ENCODE measurements at places on chromosomes 12 and 14.
A peak's percentile ranks its signal among the peaks of the same experiment; 100 is the strongest.

DNA sequence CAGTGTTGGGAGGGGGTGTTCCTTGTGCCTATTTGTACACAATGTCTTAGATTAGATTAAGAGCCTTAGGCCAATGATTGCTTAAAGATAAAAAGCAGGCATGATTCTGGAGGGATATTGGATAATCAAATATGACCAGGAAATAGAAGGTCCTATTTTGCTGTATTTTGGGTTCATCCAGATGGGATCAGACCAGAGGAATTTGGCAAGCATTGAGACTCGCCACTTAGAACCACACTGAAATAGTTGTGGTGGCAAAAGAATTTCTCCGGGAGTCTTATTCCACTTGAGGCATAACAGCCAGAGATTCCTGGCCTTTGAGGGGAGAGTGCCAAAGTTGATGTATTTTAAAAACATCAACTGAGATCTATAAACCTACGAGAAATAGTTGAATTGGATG, 327.2 kb downstream of the RAD51B start:
- DNase-seq, result no peak

DNA sequence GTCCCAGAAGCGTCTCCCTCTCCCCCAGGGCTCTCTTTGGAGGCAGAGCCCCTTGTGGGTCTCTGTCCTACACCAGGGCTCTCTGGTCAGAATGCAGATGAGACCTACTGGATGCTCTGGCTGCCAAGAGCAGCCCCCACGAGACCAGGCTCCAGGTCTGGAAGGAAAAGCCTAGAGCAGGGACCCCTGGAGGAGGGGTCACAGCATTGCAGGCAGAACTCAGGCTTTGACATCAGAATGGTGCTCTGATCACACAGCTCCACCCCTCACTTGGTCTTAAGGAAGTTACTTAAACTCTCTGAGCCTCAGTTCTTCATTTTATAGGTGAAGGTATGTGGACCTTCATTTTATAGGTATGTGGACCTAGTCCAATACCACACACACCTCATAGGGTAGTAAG, 83.1 kb downstream of the ARL6IP4 start:
- DNase-seq, result peak; percentile 39

DNA sequence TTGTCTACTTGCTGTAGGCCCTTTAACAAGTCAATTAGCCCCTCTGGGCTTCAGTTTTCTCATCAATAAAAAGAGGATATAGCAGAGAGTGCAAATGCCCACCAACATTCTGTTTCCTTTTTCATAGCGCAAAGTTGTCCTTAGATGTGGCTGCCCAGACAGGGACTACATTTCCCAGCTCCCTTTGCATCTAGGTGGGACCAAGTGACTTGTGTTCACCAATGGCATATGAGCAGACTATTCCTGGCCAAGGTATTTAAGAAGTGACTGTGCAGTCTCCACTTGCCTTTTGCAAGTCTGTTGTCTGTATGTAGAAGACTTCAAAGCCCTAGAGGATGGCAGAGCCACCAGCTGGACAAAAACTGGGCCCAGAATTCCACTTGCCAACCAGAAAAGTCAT, 59.7 kb downstream of the DAO start:
- no peak for DNase-seq

GRCh38 chr12:11885261-11886038, 185.3 kb upstream of the BCL2L14 start:
- no peak for DNase-seq

DNA sequence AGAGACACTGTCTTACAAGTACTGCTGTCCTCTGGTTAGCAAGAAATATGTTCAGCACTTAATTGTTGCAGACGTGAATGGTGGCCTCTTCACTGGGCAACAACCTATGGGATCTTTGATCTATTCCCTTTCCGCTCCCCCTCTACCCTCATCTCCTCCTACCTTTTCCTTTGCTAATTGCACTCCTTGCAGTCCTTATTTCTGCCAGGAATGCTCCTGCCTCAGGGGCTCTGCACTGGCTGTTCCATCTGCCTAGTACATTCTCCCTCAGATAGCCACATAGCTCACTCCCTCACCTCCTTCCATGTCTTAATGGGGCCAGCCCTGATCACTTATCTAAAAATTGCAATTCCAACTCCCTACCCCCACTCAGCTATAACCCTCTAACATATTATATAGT, 4.5 kb upstream of the NFYB start:
- DNase-seq, result no peak

GRCh38 chr12:5187136-5187535, 143.5 kb downstream of the KCNA5 start:
- no peak for DNase-seq

GRCh38 chr14:61146899-61147298, 134.2 kb downstream of the TMEM30B start:
- no peak for DNase-seq

DNA sequence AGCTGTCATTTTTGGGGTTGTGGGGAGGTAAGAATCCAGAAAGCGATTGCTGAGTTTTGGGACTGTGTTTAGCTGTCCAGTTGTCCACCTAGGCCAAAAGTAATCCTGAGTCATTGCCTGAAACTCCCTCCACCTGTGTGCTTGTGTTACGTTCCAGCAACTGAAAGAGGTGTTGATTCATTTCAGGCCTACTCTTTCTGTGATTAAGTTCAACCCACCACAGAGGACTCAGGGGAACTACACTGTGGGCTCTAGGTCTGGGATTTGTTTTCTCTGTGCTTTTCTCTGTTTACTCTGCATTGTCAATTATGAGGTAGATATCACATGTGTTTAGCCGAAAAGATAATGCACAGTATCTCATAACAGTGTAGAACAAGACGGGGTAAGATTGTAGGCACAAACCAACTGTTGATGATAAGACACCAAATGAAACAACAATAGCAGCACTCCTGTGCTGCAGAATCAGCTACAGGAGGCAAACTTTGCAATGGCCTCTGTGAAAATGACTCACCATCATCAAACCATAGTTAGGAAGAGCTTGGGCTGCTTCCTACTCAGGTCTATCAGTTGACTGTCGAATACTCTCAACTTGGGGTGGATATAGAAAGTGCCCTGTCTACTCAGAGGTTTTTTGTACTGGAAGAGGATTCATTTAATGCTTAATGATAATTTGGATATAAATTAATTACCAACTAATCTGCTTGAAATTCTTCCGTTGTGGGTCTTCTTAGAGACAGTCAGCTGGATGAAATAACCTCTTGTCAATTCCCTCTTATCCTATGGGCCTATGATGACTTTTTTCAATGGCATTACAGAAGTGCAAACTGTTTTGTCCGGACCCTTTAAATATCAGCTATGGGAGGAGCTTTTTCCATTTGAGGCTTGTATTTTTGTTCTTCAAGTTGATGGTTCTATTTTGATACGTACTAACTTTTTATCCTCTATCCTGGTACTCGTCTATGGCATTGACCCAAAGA, 385.9 kb downstream of the BMP4 start:
- DNase-seq, result no peak

DNA sequence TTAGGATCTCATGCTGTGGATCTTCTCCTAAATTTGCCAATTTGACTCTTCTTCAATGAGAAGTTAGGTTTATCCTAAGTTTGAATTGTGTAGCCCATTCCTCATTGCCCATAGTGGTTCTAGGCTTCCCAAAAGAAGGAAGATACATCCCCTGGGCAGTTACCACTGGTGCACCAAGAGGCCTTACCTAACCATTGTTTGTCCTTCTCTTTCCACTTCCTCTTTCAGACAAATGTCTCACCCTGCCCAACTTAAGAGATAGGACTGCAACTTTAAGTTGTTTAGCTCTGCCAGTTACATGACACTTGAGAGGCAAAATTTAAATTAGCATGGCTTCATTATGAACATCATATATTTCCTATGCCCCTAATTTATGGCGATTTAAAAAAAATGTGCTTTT, 9.4 kb upstream of the KCNH3 start:
- no peak for DNase-seq

GRCh38 chr12:16352481-16352880, 5.0 kb downstream of the MGST1 start:
- DNase-seq, result no peak

DNA sequence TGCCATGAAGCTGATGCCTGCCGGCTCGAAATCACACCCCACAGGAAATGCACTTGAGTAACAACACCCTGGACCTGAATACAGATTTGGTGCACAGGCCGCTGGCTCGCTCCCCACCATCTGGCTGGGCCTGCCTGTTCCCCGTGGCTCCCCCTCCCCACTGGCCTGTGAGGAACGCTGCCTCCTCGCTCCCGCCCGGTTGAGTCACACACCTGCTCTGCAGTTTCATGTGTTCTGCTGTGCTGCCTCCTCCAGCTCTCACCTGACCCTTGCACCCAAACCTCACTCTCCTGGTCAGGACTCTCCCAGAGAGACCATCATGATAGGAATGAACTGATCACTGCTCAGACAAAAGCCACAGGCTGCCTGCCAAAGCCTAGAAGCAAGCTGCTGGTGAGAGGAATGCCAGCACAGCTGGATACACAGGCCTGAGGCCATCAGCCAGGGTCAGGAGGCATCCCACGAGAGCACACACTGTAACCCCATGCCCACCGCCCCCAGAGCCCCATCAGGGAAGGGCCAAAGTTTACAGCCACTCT, 3.8 kb upstream of the SIVA1 start:
- no peak for DNase-seq

- no peak for DNase-seq
These were observed 74.5 kb downstream of the ETV6 start for GRCh38 chr12:11723993-11724392.

- DNase-seq, result no peak
These were observed 60.6 kb upstream of the LHX5 start for GRCh38 chr12:113532292-113532691.

DNA sequence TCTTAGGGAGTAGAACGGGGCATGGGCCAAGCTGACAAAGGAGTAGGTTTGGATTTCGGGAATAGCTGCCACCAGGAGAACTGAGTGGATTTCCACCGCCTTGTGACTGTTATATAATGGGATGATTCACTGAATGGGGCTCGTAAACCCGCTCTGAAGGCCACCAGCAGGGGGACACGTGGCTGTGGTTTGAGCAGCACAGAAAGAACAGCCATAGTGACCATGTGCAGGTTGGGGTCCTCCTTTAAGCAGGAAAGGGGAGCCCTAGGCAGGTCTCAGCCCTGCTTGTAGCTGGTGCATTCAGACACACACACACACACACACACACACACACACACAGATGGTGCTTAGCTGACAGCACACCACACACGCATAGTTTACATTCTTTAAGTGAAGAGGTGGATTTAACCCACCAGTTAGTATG, 8.6 kb upstream of the ASB2 start:
- DNase-seq, result no peak

GRCh38 chr14:87133073-87133801, 859.7 kb downstream of the GALC start:
- DNase-seq, result peak; percentile 42

DNA sequence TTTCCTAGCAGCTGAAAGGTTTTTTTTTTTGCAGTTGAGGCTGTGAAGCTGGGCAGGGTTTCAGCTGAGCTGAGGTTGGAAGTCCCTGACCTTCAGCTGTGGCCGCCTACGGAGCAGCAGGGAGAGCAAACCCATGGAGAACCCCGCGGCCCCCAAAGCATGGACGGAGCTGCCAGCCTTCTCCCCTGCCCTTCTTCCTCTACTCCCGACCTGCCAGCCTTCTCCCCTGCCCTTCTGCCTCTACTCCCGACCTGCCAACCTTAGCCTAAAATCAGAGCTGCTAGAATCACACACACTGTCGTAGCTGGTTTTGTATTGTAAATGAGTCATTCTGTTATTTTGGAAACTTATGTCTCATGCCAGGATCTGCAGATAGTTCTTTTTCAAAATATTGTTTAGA, 74.6 kb downstream of the PPP2R5C start:
- DNase-seq, result peak; percentile 68

- no peak for DNase-seq
These were observed 7.2 kb upstream of the PLEKHG7 start for GRCh38 chr12:92695577-92695976.

DNA sequence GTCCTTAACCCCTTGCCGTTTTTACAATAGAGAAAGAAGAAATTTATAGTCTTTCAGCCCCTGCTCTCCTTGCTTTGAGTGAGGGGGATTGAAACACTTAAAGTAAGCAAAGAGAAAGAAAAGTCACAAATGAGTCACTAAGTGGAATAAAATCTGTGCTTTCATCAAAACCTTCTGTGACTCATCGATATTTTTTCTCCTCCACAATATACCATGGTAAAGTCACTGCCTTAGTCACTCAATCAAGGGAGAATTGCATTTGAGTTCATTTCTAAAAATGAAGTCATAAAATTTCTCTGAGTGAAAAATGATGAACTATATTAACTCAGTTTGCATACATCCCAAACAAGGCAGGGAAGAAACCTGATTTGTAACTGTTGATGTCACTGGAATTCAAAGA, 470.3 kb downstream of the FOXG1 start:
- DNase-seq, result no peak

DNA sequence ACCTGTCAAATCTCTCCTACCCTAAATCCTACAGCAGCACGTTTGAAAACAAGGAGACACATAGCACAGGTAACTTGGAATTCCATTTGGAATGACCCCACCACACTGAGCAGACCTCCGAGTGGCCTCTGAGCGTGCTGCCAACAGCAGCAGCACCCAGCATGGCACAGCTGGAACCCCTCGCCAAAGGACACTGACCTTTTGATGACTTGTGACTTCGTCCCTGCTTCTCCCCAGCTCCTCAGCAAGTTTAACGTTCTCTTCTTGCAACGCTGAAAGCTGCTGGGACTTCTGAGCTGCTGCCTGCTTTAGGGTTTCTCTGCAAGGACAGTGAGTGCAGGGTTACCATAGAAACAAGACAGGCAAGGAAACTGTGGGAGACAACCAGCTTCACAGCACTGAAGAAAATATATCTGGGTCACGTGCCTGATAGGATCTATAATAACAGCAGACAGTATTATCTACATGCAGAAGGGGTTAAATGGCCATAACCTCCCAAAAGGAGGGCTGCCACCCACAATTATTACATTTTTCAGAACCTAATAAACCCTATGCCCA, 43.3 kb upstream of the VPS33A start:
- DNase-seq, result no peak

DNA sequence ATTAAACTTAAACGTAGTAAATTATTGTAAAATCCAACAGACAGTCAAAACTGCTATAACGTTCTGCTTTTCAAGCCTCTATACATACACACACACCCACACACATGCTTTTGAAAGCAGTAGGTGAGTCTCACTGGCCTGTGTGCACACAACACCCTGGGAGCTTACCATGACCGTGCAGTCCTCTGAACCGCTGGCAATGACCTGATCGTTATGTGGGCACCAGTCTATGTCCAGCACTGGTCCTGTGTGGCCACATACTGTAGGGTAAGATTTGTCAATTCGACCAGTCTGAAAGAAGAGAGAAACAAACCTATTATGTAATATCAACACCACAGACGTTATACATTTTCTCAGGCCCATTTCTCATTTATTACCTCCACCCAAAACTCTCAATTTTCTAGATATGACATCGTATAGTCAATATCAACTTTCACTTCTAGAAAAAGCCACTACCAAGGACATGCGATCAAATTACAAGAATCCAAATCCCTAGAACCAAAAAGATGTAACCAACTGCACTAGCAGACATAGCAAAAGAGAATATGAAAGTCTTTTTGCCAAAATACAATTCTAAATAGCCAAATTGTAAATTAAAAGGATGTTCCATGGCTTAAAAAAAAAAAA, 44.5 kb upstream of the SELPLG start:
- DNase-seq, result no peak

All from heart left ventricle (tissue), 16 donors.